ENCODE measurements at places on chromosomes 2 and 18.

DNA sequence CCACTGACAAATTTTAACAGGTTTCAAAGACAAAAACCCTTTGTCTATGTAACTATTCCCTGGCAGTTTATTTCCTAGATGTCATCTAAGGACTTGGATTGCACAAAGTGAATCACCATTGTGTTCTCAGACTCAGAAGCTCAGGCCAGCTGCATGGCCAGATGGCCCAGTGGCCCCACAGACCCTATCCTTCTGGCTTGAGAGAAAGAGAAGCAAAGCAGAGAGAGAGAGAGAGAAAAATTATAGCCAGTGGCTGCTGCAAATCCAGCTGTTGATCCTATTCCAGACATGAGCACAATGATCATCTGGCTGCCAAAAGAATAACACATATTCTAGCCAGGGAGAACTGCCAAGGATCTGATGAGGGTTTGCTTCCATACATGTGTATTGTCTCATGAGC is 25.8 kb downstream of the CTLA4 start:
- no peak for DNase-seq

GRCh38 chr18:59232309-59233016 is 12.5 kb downstream of the GRP start:
- no peak for DNase-seq

GRCh38 chr2:134623796-134624195 is 95.0 kb downstream of the TMEM163 start:
- DNase-seq: no peak

- no peak for DNase-seq
Observed at GRCh38 chr2:120684289-120685065, 51.2 kb upstream of the GLI2 start.

- DNase-seq: no peak
Observed at GRCh38 chr2:235406430-235406829, 87.4 kb upstream of the AGAP1 start.

DNA sequence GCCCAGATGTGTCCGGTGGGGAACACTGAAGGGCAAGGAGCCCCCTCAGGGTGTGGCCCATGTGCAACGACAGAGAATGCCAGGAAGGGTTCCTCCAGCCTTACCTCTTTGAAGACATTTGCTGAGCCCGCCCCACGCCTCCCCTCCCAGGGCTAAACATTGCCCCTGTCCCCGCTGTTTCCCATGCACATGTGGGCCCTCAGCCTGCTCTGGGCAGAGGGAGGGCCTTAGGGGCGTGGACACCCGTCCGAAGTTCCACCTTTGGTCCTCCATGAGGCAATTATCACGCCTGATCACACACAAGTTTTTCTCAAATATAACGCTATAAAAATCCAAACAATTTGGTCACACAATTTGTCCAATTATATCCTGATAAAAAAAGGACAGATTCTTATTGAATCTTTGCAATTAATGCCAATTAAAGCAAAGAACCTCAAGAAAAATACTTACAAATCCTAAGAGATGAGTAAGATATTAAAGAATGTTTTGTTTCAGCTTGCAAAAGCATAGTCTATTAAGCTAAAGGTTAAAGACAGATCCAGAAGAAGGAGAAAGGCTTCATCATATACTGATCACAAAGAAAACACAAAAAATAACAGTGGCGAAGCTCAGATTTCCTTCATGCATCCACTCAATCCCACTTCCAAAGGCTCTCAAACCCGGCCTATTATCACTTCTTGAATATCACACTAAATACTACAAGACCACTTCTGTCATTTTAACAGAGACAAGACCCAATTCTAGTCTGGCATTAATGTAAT is 55.2 kb upstream of the LDLRAD4 start:
- DNase-seq: no peak

- DNase-seq: no peak
Observed at GRCh38 chr2:53944542-53944941, 26.3 kb downstream of the PSME4 start.

DNA sequence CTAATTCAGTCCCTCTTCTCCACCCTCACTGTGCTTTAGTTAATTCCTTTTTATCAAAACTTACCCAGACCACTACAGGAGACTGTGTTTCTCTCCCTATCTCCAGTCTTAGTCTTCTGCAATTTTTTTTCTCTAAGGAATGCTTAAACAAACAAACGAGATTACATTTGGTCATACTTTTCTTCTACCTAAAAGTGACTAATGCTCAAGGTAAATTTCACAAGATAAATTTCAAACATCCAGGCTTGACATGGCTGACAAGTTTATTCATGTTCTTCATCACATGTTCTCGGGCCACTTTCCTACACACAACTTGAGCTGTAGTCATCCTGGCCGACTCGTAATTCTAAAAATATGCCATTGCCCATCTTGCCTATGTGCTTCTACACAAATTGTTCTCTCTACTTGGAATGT is 23.2 kb upstream of the ACSL3 start:
- DNase-seq: no peak

DNA sequence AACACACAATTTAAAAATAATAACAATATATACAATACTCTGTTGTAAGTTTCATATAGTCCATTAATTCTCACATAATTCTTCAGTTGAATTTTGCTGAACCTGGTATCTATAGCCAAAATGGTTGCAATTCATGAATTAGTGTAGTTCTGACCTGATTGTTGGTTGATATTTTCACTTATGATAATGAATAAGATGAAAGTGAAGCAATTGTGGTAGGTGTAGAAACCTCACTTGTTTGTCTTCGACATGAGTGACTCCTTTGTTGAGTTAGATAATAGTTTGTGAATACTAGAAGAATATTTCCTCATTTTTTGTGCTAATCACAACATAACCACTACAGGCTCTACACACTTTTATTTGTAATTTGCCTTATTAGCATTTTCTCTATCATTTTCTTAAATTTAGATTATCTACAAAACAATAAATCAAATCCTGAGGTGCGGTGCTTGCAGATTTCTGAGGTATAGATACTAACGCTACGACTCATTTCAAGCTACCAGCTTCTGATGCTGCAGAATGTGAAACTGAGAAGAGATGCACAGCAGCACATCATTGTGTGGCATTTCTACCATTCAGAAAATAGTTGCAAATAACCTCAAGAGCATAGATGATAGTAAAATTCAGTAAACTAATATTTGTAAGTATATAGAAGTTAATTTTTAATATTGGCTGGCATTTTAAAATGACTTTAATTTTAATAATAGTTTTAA is 117.9 kb downstream of the KCNH7 start:
- no peak for DNase-seq

DNA sequence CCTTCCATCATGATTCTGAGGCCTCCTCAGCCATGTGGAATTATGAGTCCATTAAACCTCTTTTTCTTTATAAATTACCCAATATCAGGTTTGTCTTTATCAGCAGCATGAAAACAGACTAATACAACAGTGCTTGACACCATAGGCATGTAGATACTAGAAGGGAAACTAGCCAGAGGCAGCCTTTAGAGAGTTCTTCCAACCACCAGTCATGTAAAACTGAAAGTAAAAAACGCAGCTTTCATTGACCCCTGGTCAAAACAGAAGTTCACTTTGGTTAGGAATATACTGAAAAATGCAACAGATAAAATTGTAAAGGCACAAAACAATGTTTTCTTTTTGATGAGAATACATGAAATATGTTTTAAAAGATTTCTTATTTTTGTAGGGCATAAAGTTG is 122.8 kb upstream of the L3MBTL4 start:
- DNase-seq: no peak

DNA sequence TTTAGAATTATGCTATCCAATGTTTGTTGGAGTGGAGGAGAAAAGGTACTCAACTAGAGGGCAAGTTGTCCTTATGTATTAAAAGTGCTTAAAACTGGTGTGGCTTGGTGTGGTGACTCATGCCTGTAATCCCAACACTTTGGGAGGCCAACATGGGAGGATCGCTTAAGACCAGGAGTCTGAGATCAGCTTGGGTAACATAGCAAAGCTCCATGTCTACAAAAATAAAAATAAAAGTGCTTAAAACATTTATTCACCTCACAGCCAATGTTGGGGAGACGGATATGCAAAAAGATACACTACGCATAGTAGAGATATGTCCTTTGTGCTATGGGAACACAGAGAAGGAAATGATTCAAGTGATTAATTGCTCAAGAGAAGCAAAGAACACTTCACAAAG is 19.3 kb upstream of the TNFAIP6 start:
- DNase-seq: no peak

DNA sequence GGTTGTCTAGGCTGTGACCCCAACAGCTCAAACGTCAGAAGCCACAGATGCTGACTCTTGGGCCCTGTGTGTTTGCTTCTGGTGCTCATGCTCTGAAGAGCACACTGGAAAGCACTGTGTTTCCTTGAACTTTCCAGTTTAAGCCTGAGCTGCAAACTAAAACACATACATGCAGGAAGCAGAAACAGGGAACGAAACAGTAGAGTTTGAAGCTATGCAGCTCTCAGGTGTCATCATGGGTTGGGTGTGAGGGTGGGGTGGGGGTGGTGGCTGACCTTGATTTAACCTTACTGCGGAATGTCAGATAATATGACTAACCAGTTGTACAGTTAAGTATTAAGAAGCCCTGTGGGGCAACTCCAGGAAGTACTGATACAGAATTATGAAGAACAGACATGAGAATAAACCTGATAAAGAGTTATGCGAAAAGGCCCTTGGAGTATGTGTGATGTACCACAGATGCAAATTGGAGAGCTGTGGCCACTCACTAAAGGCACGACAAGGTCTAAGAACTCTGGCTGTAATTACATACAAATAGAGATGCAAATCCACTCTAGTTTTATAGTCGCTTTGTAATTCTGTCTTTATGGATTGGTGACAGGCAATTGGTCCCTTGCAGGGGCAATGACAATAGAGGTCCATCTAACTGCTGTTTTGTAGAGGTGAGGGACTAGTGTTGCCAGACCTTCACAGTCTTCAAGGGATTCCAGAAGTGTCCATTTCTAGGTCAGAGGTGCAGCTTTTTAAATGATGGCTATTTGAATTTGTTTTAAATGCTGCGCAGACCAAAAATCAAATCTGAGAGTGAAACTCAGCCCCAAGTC is 273.1 kb downstream of the NAPG start:
- DNase-seq: no peak

GRCh38 chr2:167943897-167944296 is 303.5 kb downstream of the STK39 start:
- DNase-seq: no peak

DNA sequence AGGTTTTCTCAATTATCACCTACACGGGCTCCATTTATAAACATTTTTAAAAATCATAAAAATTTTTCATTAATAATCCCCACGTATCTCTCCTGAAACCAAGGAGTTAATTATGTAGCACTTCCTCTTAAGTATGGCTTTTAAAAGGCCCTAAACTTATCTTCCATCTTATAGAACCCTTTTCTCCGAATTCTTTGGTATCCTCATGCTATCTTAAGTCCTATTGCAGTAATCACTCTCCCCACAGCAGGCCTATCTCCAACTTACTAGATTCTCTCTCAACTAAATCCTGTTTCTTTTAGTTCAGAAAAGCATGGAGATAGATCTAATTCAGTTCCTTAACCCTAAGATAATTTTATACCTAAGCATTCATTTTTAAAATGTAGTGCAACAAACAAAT is 26.2 kb downstream of the RPRD1A start:
- no peak for DNase-seq

DNA sequence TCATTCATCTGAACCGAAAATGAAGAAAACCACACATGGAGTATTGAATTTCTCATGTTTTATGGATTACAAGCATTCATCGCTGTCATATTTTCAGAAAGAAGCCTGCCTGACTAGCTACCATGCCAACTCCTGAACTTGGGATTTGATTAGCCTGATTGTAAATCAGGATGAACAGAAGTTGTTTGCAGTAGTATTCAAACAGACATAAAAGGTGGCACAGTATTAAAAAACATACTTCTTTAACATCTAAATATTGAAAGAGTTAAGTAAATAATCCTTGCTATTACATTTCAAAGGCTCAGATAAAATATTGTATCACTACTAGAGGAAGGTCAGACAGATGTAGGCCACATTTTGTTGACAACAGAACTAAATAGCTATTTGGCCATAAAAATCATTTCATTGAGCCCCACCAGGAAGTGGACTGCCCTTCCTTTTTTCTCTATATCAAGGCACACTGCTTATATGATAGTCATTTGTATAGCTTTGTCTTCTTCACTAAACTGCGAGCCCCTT is 21.6 kb downstream of the SLC38A11 start:
- no peak for DNase-seq

- DNase-seq: no peak
Observed at GRCh38 chr2:133333181-133333580, 235.1 kb downstream of the NCKAP5 start.

GRCh38 chr2:406876-407275 is 119.0 kb upstream of the ALKAL2 start:
- no peak for DNase-seq

- peak; percentile 43 for DNase-seq
Observed at GRCh38 chr2:224927646-224928173, 114.6 kb downstream of the DOCK10 start.

GRCh38 chr2:1848599-1848995 is 104.3 kb upstream of the PXDN start:
- DNase-seq: no peak

DNA sequence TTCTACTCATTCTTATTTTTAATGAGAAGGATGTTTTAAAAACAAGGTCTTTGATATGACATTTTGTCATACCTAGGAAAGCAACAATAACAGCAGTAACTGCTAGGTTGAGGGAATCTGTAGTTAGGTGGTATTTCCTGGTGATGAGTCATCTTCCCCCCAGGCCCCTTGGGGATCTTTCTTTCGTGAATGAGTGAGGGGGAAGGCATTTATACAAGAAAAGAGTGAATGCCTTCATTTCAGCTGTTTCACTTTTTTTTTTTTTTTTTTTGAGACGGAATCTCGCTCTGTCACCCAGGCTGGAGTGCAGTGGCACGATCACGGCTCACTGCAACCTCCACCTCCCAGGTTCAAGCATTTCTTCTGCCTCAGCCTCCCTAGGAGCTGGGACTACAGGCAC is 108.6 kb downstream of the MAP4K4 start:
- peak; percentile 22 for DNase-seq

DNA sequence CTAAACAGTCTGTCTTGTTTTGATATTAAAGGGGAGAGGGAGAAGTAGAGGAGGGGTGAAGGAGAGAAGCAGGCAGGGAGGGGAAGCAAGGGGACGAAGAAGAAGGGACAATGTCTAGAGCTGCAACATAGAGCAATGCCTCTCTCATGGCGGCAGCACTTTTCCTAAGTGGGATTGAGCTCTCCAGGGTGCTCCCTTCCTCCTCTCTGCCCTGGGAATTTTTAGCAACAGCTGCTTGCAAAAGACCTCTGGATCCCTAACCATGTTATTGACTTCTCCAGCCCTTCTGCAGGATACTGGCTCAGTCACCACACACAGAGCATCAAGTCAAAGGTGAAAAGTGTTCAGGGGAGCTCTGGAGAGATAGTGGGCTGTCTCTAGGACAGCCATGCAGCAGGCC is 734.9 kb downstream of the EPHA4 start:
- DNase-seq: no peak

All from activated CD4-positive, alpha-beta T cell treated with anti-CD3 and anti-CD28 coated beads, Interleukin-2, amount 50 U/mL, for 24 hours (primary cell).